ENCODE measurements at places on chromosomes 3 and 15.

- DNase-seq = no peak
Measured at GRCh38 chr15:79849789-79850188, 47.0 kb downstream of the MTHFS start.

GRCh38 chr3:128555098-128555825, 62.3 kb upstream of the GATA2 start:
- no peak for DNase-seq

DNA sequence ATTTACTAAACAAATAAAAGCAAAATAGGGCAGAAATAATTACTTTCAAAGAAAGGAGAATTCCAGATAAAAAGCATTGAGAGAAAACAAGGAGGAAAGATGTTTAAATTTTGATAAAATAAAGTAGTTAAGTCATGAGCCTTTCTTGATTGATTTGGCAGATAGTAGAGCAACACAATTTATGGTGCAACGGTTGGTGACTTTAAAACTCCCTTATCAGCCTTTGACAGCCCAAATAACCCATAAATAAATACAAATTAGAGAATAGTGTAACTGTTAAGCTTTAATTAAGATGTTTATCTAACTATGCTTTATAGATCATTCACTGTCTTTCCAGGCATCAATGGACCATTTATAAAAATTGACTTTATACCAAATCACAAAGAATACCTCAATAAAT, 54.0 kb upstream of the EIF1B start:
- DNase-seq = no peak

DNA sequence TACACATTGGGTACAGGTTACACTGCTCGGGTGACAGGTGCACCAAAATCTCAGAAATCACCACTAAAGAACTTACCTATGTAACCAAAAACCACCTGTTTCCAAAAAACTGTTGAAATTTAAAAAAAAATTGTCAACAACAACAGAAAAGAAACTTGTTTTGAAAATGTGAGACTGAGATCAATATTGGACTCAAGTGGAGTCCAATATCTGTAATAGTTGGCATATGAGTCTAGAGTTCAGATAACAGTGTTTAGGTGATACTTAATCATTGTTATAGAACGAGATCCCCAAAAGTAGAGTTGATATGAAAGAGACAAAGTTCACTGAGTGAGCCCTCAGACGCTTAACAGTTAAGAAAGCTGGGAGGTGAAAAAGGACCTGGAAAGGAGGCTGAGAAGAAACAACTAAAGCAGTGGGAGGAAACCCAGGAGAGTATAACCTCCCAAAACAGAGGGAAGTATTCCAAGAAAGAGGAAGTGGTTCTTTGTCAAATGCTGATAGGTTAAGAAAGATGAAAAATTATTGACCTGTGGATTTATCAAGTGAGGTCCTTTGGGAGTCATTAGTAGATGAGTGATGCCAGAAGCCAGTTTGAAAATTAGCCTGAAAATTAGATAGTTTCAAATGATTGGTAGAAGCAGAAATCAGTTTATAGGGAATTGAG, 388.6 kb upstream of the DPH6 start:
- DNase-seq = no peak

DNA sequence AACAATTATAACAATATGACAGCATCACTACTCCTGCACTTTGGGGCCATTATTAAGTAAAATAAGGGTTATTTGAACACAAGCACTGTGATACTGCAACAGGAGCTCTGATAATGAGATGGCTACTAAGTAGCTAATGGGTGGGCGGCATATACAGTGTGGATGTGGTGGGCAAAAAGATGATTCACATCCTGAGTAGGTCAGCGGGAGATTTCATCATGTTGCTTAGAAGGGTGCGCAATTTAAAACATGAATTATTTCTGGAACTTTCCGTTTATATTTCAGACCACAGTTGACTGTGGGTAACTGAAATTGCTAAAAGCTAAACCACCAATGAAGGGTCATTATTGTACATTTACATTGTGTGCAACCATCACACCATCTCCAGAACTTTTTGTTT, 42.3 kb downstream of the FBXO22 start:
- no peak for DNase-seq

GRCh38 chr15:74422652-74423430, 10.9 kb downstream of the SEMA7A start:
- no peak for DNase-seq

DNA sequence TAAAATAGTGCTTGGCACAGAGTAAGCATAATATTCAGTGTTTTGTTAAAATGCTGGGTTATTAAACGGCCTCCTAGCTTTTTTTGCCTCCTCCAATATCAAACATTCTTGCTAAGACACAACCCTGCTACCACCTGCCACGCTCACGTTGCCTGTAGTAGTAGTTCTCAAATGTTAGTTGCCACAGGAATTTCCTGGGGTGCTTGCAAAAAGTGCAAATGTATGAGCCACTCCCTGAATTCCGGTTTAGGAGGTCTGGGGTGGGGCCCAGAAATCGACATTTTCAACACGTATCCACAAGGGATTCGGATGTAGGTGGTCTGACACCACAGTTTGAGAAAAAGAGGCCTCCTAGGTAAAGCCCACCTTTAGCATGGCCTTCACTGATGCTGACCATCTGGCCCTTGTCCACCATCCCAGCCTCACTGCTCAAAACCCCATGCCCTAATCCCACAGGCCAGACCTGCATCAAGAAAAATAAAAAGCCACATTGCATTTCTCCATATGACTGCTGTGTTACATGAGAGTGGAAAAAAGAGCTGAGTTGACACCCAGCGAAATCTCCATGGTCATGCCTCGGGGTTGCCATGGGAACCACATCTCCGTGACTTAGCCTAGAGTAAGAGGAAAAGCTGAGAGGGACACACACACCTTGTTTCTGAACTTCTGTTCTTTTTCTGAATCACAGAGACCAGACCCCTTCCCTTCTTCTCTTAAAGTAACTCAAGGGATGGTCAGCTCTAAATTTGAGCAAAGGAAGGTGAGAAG, 116.4 kb upstream of the HES1 start:
- DNase-seq = no peak

GRCh38 chr3:118476885-118477618, 557.6 kb downstream of the IGSF11 start:
- DNase-seq = no peak

DNA sequence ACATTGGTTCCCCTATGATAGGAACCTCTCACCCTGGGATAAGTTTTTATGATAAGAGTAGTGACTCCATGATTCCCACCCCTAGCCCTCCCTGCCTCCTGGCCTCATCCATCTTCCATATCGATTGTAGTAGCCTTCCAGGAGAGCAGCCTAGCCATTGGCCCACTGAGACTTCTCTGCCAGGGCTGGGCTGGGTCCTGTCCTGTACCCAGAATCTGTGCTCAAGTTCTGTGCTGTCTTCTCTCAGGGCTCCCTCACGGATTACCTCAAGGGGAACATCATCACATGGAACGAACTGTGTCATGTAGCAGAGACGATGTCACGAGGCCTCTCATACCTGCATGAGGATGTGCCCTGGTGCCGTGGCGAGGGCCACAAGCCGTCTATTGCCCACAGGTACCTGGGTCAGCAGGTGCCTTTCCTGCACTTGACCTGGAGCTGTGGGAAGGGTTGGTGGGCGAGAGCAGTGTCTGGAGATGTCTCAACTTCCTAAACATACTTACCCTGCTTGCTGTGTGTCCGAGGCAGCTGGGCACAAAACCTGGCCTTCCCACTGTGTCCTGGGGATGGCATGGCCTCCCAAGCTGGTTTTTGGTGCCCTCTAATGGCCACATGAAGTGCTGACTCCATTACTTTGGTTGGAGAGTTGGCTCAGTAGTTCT, 16.6 kb upstream of the EXOG start:
- DNase-seq = no peak

DNA sequence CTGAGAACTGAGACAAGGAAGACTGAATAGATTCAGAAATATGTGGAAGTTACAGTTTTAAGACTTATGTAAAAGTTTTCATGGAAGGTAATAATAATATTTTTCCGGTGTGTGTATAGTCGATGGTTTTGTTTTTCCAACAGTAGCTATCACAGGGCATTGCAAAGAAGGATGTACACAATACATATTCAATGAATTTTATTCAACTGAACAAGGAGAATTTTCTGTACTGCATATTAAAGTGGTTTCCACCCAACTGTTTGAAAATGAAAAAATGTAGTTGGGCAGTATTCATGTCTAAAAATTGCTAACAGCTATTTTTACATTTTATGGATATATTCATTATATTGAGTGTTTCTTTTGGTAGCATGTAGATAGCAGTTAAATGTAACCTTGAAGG, 350.3 kb upstream of the ATP10A start:
- no peak for DNase-seq
